ENCODE measurements at places on chromosomes 7 and 10. TPM values are rescaled to one million over a fixed set of nuclear protein-coding genes. Genes with fewer than 3 reads are reported as not detected.

GRCh38 chr10:44974082-44974627 lies 4.5 kb downstream of the DEPP1 start:
- DNase-seq, result peak; percentile 74

SLC39A12 gene
- not detected for total RNA-seq

- DNase-seq, result no peak
These were observed 30.0 kb downstream of the MYOF start for GRCh38 chr10:93452143-93452542.

DNA sequence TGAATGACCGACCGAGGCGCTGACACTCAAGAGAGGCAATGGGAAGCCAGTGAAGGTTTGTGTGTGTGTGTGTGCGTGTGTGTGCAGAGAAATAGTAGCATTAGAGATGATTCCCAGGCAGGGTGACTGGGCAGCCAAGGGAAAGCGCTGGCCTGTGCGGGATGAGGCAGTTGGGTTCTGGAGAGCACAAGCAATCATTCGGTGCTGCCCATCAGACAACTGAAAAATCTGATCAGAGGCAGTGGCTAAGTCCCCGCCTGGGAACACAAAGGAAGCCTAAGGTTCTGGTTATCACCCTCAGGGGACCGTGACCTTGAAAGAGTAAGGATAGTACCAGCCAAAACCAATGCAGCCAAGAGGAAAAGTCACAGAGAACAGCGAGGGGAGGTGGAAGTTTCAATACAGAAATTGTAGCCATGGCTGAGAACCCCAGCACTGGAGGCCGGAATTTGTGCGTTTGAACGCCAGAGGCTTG lies 868 bp upstream of the PDCD4 start:
- no peak for DNase-seq

GRCh38 chr7:15228831-15229230 lies 326.3 kb upstream of the DGKB start:
- no peak for DNase-seq

DNA sequence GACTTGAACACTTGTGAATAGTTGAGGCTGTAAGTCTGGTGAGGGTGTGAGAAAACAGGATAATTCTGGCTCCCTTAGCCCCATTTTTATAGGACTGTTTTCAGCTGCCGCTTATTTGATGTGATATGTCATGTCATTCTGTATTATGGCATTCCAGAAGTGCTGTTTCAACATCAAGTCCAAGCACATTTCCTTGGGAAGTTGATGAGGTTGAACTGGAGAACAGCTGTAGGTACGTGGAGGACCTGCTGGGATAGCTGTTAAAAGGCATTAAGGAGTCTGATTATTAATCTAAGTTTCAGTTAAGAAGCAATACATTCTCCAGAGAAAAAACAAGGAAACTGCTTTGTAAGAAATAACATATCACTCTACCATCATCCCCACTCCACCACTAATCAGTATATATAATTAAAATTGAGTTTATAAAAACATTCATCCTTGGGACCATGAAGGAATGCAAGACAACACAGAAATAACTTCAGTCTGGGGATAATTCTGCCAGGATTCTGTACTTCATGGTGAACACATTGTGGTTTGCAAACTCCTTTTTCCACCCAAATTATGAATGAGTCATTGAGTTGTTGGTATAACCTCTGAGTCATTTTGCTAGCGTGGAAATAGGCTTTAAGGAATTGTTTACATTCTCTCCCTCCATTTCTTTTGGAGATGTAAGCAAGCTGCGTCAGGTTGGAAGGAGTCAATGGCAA lies 39.9 kb upstream of the TMEM229A start:
- DNase-seq, result no peak

DNA sequence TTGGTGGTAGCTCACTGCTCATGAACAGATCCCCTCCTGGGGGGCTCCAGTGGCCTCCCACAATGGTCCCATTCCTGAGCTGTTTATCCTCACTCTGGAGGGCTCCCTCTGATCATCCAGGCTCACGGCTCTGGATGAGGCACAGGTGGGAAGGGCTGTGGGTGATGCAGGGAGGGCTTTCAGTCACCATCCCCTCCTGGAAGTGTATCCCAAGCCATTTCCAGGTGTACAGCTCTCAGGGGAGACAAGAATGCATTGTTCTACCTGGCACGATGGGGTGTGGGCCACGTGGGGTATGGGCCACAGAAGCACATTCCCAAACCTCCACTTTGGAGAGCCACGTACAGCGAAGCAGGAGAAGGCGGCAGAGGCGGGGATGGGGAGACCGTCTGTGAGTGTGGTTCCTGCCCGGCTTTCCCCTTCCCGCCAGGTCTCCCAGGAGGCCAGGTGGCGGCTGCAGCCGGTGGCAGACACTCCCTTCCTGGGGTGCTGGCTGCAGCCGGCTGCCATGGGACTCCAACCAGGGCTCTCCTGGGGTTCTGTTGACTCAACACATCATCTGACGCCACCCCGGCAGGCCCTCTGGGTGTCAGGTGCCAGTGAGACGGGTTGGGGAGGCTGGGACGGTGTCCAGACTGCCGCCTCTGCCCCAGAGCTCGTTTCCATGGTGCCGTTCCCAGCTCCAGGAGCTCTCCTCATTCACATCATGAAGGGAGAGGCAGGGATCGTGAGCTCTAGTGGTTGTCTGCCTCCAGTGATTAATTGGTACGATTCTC lies 169.7 kb upstream of the RHEB start:
- DNase-seq, result no peak

GIMAP6 gene
- total RNA-seq, result 33.5 TPM

DPYSL4 gene
- 24.9 TPM for total RNA-seq

TUBAL3 gene
- total RNA-seq, result not detected

DNA sequence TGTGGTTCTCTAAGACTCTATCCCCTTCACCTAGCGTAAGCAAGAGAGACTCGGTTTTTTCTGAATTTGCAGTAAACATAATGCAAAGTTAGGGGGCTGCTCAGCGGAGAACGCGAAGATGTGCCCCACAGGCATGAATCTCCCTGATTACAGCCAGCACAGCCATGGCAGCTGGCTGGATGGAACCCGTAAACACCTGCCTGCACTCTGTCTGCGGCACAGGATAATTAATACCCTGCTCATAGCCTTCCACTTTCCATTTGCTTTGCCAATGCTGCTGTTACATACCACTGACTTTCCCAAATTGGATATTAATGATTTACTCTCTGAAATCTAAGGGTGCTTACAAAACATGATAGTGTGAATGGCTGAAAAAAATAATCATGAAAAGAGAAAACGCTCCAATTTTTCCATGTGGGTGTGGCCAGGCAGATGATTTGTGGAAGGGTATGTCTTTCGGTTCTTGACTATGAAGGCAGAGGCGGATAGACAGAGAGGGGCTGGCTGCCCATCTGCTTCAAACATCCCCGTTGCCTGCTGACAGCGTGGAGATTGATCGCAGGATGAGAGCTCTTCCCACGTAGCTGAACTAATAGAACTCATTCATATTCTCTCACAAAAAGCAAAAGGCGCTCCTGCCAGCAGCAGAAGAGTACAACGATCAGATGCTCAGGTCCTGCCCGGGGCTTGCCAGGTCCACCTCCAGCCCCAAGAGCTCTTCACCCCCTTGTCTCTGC lies 193.2 kb upstream of the GHITM start:
- no peak for DNase-seq

CYP2C9 gene
- not detected for total RNA-seq

ACHE gene
- 0.73 TPM for total RNA-seq

UTF1 gene
- not detected for total RNA-seq

- DNase-seq, result no peak
These were observed 77.8 kb downstream of the LRRC17 start for GRCh38 chr7:102990642-102991041.

CHN2 gene
- 20.2 TPM for total RNA-seq

DNA sequence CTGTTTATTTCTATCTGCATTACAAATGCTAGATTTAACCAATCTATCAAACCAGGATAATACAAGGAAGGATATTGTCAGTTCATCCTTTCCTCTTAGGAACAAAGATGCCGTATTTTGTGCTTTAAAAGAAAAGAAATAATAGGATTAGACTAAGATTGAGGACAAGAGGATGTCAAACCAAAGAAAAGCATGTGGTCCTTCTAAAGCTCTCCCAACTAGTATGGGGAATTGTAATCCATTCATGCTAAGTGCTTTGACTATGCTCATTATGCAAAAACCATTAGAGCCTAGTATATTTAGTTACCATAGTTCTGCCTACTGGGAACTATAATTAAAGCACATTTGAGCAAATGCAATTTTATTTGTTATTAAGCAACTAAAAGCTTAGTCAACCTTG lies 280.2 kb downstream of the GRM8 start:
- no peak for DNase-seq

DNA sequence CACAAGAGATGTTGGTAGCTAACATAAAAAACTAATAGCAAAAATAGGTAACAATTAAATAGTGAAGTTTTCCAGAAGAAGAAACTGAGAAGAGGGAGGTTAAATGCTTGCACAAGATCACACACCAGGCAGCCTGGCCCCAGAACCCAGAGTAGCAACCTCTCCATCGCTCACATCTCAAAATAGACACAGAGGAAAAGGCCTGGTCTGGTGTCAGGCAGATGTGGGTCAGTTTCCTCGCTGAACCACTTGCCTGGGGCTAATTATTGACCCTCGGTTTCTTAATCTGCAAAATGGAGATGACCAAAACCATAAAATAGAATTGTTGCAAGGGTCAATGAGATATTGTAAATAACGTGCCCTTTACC lies 44.5 kb upstream of the STK17A start:
- no peak for DNase-seq

MRLN gene
- not detected for total RNA-seq

GRCh38 chr7:1533547-1534329 lies 3.2 kb downstream of the MAFK start:
- DNase-seq, result peak; percentile 71

DNA sequence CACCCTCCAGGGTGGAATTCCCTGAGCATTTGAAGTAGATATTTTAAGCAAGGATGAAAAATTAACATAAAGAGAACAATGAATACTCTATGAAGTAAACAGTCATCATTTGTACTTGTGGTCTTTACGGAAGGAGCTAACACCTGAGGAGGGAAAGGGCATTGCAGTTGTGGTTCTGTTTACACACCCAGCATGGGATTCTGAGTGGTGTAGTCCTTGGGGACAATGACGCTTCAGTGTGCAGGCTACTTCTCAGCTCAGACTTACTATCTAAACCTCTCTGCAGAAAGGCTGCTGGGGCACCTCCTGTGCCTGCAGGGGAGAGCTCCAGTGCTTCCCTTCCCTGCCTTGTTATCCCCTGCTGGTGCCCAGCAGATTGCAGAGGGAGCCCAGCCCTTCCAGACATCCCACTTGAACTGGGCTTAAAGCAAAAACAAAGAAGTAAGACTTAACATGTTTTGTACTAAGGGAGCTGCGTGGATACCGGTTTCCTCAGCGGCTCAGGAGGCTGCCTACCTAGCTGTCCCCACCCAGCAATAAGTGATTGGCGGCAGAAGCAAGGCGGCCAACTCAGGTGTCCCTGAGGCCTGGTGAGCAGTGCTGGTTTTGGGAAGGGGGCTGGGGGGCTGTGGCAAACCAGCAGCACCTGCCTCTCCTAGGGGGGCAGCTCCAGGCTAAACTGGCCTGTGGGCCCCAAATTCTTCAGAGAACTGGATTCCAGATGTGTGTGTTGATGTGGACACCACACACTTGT lies 89.1 kb downstream of the CELF2 start:
- DNase-seq, result no peak

RTKN2 gene
- not detected for total RNA-seq

- DNase-seq, result no peak
These were observed 30.4 kb upstream of the OTUD1 start for GRCh38 chr10:23408330-23408976.

DNA sequence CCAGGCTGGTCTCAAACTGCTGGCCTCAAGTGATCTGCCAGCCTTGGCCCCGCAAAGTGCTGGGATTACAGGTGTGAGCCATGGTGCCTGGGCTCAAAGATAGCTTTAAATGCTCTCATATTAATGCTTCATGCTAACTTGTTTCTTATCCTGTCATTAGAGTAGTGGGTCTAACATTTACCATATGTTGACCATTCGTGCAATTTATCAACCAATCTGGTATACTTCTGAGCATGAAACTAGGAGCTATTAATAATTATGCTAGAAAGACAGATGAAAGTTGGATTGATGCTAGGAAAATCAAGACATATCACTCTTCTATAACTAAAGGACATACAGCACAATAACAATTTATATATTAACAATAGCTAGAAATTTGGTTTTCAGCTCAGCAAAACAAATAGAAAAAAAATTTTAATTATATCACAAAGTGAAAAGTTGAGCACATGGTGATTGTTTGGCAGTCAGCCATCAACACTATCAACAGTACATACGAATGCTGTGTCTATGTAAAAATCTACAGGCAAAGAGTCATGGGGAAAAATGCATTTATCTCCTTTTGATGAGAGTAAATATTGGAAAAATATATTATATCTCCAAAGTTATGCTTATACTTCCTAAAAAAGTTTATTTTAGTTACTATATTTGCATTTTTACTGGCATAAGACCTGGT lies 112.1 kb upstream of the ABCB5 start:
- DNase-seq, result no peak

DNA sequence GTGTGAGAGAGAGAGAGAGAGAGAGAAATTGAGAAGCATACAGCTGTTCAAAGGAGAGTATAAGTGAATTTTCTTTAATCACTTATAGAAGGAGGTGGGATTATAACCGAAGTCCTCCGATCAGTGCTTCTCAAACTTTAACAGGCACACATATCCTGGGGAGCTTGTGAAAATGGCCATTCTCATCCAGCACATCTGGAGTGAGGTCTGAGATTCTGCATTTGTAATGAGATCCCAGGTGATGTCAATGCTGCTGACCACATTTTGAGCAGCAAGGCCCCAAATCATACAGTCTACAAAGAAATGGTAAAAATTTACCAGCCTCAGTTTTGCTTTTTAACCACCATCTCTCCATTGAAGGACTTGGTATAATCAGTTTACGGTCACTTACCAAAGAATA lies 219.0 kb downstream of the PTEN start:
- no peak for DNase-seq

LIPA gene
- 19.3 TPM for total RNA-seq

SDK1 gene
- 2.3 TPM for total RNA-seq

- peak; percentile 71 for DNase-seq
These were observed 18.7 kb upstream of the ZNF488 start for GRCh38 chr10:47402641-47403301.

All from Right ventricle myocardium inferior (tissue), 1 donor.